ENCODE measurements at places on chromosomes 13 and 19. TPM values are rescaled to one million over a fixed set of nuclear protein-coding genes. Genes with fewer than 3 reads are reported as not detected.

DNA sequence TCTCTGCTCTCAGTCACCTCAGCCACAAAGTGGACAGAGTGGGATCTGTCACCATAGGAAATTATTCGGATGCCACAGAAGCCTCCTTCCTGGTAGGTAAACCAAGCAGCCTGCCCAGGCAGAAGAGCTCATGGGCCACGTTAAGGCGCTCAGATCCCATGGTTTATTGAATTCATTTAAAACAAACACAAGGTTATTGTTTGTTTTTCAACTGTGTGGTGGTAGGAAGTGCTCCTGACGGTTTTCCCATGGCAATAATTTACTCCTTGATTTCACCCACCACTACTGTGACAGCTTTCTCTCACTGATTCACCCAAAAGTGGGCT is 14.4 kb downstream of the BCAM start:
- no peak for DNase-seq

DNA sequence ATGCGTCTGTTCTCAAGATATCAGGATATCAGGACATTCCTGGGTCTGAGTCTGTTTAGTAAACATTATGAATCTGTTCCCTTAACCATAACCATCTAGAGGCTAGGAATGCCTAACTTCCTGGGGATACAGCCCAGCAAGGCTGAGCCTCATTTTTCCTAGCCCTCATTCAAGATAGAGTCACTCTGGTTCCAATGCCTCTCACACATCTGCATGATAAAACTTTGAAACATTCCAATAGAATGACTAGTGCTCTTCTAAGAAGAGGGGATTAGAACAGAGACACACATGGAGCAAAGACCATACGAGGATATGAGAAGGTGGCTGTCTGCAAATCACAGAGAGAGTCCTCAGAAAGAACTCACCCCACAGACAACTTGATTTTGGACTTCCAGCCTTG is 20.6 kb upstream of the CABP5 start:
- no peak for DNase-seq

GRCh38 chr19:53102206-53102755 is 941 bp downstream of the ZNF160 start:
- no peak for DNase-seq

DNA sequence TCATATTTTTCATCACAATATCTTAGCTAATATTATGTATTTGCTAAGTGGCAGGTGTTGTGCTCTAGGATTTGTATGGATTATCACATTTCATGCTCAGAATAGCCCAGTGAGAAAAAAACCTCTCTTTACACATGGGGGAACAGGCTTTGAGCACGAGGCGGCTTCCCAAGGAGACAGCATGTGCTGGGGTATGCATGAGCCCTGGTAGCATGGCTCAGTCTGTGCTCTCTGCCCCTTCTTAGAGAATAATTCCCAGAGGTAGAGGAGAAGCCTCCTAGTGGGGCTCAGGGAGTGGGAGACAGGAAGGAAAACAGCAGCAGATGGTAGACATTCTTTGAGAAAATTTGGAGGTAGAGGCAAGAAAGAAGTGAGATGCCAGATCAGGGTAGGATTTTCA is 31.6 kb downstream of the RNASEH2B start:
- DNase-seq: no peak

DNA sequence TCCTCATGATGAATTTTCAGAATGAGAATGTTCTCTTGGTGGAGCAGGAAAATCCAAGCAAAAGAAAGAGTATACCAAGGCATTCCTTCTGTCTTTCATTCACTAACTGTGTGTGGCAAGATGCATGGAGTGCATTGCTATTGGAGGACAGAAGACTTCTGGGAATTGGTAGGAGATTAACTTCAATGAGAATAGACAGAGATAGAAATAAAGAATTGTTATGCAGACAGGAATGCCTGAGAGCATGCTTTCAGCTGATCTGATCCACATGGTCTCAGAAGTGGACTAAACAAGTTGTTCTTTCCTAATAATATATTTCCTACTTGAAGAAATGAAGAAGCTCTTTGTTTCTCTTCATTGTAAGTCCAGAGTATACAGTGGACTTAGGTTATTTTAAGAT is 303.6 kb downstream of the MYO16 start:
- no peak for DNase-seq

DNA sequence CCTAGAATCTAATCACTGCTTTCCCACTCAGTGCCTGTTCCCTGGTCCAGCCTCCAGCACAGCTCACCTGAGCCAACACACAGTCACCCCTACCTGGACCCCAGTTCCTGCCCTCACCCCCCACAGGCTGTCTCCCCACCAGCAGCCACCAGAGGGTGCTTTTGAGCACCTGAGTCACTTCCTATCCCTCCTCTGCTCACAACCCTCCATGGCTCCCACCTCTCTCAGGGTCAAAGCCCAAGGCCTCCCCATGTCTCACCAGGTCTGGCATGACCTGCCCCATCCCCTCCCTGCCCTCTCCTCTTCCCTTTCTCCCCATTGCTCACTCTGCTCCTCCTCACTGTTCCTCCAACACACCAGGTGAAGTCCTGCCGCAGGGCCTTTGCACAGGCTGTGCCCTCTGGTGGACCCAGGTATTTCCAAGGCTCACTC is 7.1 kb upstream of the DPP9 start:
- DNase-seq: no peak

The BST2 gene
- 6.9 TPM for total RNA-seq

The TPTE2 gene
- not detected for total RNA-seq

The LSM4 gene
- 69.0 TPM for total RNA-seq
